ENCODE measurements at places on chromosomes 6 and 20.

DNA sequence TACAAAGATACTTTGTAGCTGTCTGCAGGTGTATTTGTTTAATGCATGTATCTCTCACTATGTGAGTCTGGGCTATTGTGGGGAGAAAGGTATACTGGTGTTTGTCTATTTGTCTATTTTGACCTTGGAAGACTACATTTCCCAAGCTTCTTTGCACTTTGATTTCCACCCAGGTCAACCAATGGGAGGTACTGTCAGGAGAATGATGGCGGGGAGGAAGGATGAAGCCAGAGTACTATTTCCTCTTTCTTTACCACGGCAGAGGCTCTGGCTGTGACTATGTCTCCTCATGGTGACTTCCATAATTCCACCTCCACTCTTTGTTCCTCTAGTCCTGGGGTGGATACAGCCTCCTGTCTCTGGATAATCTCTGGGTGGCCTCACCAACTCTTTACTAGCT, 23.1 kb downstream of the LBP start:
- peak; percentile 40 for DNase-seq

GRCh38 chr6:169981969-169982368, 230.5 kb downstream of the ERMARD start:
- no peak for DNase-seq

GRCh38 chr6:48826901-48827701, 636.0 kb downstream of the MMUT start:
- no peak for DNase-seq

DNA sequence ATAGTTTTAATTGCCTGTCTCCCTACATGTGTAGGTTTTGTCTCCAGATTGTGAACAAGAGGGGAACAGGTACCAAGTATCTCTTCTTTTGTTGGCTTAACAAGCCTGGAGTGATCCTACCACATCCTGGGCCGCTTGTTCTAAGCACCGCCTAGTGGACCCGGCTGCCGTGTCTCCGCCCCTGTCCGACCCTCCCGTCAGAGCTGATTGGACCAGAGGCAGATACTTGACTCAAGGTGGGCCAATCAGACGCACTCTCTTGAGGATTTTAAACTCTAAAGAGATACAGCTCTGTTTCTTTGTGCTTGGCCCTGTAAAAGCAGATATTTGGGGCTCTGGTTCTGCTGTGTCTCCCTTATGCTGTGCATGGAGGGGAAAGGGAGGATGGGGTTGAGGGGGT, 68.2 kb downstream of the PRDM1 start:
- DNase-seq = no peak

GRCh38 chr6:42418724-42419123, 33.0 kb downstream of the TRERF1 start:
- no peak for DNase-seq

- DNase-seq = no peak
Observed at GRCh38 chr20:42179768-42180167, 561.6 kb upstream of the CHD6 start.

GRCh38 chr6:108350528-108350927, 55.7 kb downstream of the AFG1L start:
- no peak for DNase-seq

GRCh38 chr6:85460921-85461797, 11.3 kb downstream of the NT5E start:
- no peak for DNase-seq

- no peak for DNase-seq
Observed at GRCh38 chr20:60053125-60053817, 95.0 kb downstream of the CDH26 start.
